ENCODE measurements at places on chromosomes 11 and 22.

GRCh38 chr22:22519591-22519990, 479 bp downstream of the ZNF280A start:
- no peak for DNase-seq

- no peak for DNase-seq
Observed at GRCh38 chr11:113341388-113342165, 27.2 kb downstream of the TTC12 start.

DNA sequence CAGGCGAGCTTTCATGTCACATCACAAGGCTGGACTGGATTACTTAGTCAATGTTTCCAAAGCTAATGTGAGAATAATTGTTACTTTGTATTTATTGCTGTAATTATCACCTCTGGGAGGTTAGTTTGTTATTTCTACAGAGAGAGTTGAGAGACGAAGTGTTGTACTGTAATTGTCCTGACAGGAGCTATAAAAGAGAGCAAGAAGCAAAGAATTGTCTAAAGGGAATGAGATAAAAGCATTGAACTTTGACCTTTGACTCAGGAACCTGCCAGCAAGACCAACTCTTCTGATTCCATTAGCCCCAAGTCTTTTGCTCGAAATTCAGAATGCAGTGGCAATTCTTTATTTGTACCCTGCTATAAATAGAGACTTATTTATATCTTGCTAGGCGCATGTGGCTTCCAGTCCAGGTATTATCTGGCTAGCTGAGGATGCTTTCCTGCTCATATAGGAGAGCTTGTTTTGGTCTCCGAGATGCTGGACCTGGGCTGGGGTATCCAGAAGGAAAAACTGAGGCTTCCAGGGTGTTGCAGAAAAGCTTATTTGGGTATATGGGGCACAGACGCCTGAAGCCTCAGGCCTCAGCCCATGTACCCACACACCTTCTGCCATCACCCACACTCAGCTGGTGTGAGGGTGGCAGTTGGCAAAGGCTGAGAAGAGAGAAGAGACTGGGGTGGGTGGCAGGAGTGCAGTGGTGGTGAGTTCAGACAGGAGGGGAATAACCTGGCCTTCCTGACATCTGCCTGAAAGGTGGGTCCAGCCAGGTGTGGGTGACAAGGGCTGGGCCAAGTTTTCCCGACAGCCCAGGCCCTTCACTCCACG, 40.7 kb downstream of the SYT13 start:
- DNase-seq = no peak

DNA sequence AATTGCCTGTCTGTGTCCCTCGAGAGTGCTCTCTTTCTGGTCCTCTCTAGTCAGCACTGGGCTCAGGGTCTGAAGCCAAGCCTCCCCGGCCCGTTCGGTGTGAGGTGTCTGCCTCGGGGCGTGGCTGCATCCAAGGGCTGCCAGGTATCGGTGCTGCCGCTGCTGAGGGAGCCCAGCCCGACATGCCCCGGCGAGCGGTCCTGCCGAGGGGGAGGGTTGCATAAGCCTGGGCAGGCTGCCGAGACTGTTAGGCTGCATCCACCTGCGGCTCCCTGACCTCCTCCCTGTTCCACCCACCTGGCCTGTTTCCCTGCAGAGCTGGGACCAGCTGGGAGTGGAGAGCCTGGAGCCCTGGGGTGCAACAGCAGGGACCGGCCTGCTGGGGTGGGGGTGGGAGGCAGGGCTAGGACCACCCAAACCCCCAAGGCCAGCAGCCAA, 6.3 kb downstream of the OVOL1 start:
- DNase-seq = no peak

DNA sequence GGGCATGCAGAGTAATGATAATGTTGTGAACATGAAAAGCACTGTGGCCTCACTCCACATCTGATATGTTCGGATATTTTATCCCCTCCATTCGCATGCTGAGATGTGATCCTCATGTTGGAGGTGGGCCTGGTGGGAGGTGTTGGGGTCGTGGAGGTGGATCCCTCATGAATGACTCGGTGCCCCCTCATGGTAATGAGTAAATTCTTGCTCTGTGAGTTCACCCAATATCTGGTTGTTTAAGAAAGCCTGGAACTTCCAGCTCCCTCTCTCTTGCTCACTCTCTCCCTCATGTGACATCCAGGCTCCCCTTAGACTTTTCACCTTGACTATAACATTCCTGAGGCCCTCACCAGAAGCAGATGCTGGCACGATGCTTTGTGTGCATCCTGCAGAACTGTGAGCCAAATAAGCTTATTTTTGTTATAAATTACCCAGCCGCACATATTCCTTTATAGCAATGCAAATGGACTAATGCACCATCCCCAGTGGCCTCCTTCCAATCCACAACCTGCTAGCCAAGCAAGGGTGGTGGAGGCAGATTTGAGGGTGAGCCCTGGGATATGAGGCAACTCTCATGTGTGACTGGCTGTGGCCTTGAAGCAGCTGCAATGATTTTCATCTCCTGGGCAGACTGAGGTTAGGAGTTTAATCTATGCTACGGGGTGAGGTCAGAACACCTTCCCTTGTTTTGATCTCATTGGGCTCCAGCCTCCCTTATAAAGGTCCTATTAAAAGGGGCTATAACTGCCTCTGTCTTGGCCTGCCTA, 276.5 kb downstream of the ETS1 start:
- no peak for DNase-seq

GRCh38 chr11:85697747-85698146, 11.8 kb upstream of the CCDC89 start:
- DNase-seq = no peak

DNA sequence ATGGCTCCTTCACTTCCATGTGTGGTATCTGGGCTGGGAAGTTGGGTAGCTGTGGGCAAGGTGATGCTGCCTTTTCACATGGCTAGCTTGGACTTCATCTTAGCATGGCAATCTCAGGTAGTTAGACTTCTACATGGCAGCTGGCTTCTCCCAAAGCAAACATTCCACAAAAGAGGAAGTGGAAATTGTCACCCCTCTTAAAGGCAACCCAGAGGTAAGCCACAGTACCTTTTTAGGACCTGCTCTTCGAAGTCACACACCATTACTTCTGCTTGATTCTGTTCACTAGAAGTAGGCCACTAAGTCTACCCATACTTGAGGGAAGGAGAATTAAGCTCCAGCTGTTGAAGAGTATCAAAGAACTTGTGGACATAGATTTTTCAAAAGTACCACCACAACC, 25.9 kb downstream of the TUG1 start:
- no peak for DNase-seq

GRCh38 chr11:122663764-122664163, 8.2 kb downstream of the UBASH3B start:
- no peak for DNase-seq

- peak; percentile 63 for DNase-seq
Observed at GRCh38 chr22:20456064-20456721, 18.6 kb upstream of the SCARF2 start.

DNA sequence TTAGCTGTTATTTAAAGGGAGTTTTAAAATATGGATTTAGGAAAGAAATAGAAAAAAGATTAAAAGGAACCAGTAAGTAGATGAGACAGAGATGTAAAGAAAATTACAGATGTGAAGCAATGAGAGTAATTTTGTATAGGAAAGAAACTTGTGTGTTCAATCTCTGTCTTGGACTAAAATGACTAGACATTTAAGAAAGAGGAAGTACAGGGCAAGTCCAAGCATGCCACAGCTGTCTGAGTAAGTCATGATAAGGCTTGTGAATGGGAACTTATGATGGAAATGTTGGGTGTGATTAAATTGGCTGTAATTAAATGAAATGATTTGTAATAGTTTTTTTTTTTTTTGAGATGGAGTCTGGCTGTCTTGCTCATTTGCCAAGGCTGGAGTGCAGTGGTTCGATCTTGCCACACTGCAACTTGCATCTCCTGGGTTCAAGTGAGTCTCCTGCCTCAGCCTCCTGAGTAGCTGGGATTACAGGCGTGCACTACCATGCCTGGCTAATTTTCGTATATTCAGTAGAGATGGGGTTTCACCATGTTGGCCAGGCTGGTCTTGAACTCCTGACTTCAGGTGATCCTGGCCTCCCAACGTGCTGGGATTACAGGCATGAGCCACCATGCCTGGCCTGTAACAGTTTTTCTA, 5.9 kb upstream of the ACY3 start:
- no peak for DNase-seq

DNA sequence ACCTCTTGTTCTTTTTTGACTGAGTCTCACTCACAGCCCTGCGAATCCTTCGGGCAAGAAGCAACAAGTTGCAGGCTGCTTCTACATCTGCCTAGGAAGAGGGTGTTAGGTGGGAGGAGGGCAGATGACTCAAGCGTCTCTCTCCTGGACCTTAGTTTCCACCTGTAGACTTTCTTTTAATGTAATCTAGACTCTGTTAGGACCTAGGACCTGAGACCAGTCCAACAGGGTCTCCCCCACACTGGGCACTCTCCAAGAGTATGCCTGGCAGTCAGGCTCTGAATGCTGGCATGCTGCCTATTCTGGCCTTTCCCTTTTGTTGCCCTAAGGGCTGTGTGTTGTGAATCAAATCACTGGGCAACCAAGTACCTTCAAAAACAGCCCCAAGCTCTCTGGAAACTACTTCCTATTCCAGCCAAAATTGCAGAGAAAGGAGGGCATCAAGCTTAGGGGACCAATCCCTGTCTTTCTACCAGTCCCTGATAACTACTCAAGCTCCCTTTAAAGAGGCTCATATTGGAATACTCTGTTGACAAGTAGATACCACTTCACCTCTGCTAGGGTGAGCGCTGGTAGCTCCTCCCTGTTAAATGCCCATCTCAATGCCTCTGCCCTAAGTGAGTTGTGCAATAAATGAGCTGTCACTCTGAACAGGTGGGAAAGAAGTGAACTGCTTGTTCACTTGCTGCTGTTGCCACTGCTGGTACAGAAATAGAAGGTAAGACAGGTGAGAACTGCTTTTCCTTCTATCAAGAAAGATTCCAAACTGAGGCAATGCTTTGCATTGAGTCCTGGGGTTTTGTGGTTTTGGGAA, at the start of gene BBOX1:
BBOX1 (plus strand) TSS at position 514 of the 814 bp plus-strand sequence. CDS start 14,616 bp downstream, outside the sequence.
- no peak for DNase-seq

DNA sequence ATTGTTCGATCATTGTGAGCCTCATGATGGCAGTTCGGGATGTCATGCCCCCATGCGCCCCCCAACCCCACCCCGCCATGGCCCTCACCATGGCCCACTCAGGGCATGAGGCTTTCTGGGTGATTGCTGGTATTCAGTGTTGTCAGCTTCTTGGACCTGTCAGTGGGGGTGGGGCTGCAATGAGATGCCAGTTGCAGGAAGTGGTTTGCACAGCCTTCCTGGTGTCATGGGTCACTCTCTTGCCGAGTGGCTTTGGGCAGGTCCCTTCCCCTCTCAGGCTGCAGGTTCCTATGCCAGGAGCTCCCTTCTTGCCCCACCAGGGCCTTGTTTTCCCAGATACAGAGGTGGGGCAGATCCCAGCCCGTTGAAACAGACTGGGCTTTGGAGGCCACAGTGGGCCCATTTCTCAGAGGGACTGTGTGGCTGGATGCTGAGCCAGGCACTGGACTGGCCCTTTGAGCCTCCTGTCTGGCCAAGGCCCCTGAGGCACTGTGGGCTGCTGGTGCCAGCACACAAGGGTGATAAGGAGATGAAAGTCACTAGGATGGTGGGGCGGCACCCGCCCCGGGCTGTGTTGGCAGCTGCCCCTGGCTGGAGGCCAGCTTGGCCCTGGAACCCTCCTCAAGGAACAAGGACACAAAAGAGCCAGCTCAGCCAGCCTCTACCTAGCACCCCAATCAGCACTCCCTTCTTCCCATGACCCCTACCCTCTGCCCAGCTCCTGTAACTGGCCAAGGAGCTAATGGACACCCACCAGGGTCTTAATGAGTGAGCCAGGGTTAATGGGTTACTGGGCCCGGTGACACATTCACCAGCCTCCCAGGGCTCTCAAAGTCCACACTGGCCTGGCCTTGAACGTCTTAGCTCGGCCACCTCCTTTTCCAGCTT, 1.5 kb upstream of the GGT1 start:
- DNase-seq = no peak

DNA sequence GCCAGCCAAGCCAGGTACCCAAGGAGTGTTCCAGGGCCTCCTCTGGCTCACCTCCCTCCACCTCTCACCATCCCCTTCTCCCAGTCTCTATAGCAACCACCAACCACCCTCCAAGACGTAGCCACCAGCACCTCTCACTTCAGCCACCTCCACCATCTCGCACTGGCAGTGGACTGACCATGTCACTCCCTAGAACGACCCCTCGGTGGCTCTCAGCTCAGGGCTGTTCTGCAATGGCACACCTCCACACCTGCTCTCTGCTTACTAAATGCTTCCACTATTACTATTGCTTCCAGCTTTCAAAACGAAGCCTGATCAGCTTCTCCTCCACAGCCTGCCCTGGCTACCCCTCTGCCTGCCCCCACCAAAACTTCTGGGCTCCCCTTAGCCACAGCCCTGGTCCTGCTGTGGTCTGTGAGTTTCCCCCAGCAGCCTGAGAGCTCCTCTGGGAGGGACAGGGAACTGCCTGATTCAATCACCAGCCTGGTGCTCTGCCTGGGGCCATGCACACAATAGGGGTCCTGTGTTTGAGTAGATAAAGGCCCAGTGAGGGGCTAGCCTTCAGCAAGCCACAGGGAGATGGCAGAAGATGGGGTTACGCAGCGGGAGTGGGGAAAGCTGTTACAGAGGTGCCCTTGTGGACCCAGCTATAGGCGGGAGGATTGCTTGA, 17.5 kb upstream of the CBX7 start:
- no peak for DNase-seq

GRCh38 chr11:123628936-123629683, 25.3 kb downstream of the SCN3B start:
- no peak for DNase-seq

- DNase-seq = no peak
Observed at GRCh38 chr11:62830904-62831519, 839 bp downstream of the STX5 start.

- DNase-seq = no peak
Observed at GRCh38 chr22:48948575-48949170, 879.0 kb downstream of the BRD1 start.

DNA sequence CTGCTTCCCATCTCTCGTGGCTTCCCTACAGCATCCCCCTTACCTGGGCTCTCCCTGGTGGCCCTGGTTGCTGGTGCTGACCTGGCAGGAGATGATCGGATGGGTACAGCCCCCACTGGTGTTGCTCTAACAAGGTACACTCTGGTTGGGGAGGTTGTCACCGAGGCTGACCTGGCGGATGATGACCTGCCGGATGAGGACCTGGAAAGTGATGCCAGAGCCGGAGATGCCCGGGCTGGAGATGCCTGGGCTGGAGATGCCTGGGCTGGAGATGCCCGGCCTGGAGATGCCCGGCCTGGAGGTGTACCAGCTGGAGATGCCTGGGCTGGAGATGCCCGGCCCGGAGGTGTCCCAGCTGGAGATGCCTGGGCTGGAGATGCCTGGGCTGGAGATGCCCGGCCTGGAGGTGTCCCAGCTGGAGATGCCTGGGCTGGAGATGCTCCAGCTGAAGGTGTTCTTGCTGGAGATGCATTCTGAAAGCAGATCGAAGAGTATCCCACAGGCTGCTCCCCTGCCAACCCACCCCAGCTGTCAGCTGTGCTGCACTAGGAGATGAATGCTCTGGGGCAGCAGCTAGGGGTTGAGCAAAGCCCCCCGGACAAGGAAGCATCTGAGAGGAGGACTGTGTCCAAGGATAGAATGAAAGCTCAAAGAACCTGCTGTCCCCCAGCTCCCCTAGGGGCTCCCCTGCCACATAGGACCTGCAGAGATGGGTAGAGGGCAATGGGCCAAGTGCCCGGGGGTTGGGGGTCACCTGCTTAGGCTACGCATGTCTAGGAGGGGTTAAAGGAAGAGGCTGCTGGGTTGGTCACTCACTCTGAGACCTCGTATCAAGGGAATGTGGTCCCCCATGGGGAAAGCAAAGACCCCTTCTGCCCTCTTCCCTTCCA, 10.6 kb downstream of the TMPRSS13 start:
- DNase-seq = no peak

- DNase-seq = no peak
Observed at GRCh38 chr11:74953451-74953850, 4.4 kb downstream of the SPCS2 start.
